NCI-H1436 treated with DMSO at 0.1 percent for 48 hours (cell line): ENCODE measurements at places on chromosomes 12 and 14.

DNA sequence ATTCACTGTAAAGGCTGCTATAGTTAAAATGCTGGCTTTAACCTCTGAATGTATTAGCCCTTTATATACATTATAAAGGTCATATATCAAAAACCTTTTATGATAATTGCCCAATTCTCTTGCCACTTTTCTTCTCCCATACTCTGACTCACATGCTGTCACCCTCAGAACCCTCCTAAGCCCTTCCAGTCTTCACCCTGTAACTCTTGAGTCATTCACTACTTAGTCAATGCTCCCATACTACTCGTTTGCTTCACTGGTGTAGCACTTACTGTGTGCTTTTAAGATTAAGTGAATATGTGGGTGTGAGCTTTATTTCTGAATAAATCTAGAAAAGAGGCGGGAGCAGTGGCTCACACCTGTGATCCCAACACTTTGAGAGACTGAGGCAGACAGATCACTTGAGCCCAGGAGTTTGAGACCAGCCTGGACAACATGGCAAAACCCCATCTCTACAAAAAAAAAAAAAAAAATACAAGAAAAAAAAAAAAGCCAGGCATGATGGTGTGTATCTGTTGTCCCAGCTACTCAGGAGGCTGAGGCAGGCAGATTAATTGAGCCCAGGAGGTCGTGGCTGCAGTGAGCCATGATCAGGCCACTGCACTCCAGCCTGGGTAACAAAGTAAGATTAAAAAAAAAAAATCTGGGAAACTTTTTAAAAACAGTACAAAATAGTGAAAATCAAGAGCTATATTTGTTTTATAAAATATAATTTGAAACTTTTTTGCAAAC lies 37.6 kb downstream of the SPATA7 start:
- no peak for DNase-seq

DNA sequence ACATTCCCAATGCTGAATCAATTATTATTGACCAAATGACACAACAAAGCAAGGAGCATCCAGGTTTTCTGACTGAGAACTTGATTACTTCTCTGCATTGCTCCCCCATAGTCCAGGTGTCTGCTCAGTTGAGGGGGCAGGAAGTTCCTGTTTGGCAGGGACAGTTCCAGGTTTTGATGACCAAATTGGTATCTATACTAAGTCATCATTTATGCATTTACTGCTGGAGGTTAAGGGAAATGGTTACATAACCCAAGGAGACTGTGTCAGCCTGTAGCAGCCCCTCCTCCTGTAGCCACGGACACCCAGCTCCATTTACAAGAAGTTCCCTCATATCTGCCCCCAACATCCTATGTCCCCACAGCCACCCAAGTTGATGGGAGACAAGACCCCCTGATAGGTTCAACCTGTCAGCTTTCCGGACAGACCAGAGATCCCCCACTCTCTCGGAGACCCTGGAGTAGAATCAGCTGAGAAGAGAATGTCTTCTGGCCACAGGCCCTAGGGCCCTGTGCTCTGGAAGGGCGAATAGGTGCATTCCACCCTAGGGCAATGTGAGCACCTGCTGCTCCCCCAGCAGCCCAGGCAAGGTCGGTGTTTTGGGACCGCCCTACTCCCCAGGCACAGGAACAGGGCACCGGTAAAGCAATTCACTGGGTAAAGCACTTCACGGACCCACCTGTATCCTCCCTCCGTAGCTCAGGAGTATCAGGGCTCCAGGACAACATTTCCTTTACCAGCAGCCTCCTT lies 23.6 kb downstream of the IRF2BPL start:
- no peak for DNase-seq

DNA sequence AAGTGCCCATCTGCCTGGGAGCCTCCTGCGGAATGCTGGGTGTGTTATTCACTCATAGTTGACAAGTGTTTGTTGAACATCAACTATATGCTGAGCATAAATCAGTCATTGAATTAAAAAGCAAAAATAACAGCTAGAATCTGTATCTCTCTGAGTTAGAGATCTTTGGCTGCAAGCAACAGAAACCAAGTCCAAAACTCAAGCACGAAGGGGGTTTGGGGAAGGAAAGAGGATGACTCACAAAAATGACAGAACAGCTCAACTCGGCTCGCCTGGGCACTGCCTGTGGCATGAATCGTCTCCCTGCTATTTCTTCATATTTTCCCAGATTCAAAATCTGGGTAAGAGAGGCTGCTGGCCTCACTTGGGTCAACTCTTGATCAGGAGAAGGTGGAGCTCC lies 72.6 kb upstream of the NCOR2 start:
- no peak for DNase-seq

- no peak for DNase-seq
These were observed 702 bp downstream of the FAM222A start for GRCh38 chr12:109714141-109714912.

DNA sequence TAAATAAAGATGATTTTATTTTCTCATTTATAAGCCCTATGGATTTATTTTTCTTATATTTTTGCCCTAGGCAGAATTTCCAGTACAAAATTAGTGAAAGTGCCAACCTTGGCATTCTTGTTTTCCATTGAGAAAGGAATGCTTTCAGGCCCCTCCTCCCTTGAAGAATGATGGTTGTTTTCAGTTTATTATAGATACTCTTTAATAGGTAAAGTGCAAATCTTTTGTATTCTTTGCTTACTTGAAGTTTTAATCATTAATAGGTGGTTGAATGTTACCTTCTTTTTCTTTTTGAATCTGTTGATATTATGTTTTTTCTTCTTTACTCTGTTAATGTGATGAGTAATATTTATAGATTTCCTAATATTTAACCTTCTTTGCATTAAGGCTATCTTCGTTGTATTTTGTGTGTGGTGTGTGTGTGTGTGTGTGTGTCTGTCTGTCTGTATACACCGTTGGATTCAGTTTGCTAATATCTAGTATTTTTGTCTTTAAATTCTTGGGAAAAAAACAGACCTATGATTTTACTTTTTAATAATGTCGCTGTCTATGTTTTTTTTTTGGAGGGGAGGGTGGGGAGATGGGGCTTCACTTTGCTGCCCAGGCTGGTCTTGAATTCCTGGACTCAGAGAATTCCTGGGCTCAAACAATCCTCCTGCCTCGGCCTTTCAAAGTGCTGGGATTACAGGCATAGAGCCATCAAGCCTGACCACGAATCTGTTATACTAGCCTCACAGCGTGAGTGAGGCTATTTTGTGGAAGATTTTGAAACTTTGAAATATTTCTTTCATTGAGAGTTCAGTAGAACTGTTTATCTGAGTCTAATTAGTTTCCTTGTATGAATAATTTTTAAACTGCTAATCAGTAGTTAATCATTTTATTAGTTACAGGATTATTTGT lies 13.5 kb downstream of the SRGAP1 start:
- DNase-seq, result no peak

DNA sequence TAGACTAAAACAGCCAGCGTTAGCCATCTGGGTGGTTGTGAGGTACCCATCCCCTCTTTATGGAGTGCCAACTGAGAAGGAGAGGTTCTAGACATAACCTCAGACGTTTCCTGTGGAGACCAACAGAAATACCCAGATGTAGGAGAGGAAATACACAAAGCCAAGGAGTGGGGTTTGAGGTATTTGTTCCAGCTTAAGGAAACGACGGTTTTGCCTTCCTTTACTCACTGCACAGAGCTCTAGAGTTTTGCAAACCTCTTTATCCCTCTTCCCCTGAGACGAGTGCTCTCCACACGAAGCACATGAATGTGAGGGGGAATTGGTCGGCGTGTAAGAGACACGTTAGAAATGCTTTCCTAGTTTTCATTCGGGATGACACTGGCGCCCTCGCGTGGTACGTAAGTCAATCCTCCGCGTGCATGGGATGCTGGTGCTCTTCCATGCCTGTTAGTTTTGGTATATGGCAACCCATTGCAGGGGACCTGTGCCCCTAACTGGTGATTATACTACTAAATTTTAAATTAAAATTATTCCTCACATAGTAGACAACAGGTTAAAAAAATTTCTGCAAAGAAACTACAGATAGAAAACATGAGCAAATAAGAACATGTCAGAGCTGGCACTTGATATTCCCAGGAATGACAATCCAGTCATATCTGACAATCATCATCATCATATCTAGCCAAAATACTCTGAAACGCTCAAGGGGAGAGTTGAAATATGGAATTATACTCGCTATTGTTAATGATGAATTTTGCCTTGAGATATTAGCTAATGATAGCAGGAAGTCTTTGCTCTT lies 121.7 kb downstream of the PPM1H start:
- no peak for DNase-seq

DNA sequence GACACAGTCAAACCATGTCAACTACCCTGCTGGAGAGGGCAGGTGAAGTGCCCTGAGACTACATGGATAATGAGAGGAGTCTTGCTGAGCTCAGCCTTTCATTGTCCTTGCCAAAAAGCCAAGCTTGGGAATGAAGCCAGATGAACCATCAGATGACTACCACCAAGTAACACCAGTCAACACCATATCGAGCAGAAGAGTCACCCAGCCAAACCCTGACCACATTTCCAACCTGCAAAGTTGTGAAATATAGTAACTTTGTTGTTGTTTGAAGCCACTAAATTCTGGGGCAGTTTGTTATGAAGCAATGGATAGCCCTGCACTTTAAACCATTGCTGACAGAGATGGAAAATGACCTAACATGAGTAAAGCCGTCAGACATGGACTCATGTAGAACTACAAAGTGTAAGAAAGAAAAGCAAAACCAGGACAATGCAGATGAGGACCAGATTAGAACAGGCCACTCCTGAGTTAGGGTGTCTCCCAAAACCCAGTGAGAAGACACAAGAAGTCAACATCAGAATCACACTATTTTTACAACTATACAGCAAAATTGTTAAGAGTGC lies 12.5 kb upstream of the CRADD start:
- no peak for DNase-seq

DNA sequence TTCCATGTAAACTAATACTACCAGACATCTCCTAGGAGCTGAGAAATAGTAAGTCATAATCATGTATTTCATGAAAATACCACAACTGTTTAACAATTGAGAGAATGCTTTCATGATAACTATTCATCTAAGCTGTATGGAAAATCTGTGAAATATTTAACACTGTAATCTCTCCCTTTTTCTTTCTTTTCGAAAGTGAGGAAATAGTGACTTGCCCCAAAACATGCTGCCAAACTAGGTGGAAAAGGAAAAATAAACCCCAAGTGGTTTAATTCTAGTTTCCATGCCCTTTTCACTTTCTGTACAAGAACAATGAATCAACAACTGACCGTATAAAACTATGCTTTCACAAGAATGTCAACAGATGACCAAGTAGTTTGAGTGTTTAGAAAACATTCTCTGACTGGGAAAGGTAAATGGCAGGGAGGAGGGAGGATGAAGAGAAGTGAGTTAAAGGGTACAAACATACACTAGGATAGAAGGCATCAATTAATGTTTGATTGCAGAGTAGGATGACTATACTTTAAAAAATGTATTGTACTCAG lies 147.5 kb upstream of the AVPR1A start:
- no peak for DNase-seq

- DNase-seq, result no peak
These were observed 25.3 kb downstream of the TTC8 start for GRCh38 chr14:88849716-88850115.

GRCh38 chr12:72277415-72277814 lies 5.2 kb downstream of the TRHDE start:
- DNase-seq, result no peak

DNA sequence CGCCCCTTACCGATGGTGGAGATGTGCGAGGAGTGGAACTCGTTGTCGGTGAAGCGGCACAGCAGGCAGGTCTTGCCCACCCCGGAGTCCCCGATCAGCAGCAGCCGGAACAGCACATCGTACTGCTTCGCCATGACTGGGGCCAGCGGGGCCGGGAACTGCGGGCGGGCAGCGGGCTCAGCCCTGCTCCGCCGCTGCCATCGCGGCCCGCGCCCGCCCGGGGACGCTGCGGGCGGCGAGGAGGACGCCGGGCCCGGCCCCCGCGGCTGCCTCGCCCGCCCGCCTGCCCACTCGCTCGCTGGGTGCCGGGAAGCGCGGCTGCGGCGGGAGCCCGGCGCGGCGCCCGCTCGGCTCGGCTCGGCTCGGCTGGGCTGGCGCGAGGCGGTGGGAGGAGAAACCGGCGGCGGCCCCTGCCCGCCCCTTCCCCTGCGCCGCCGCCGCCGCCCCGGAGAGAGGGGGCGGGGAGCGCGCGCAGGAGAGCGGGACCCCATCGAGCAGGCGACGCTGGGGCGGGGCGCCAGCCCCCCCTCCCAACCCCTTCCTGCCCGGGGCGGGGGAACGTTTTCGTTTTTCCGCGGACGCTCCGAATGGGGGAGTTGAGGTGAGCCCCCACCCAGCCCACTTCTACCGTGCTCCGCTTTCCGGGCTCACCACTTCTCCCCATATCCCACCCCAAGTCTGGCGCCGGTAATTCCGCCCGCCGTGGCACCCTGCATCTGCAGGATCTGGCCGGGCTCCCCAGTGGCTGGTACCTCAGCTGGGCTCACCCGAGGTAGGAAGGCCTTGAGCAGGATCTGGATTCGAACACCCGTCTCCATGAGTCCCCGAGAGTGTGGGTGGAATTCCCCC lies at the start of gene RAB15:
TSS of gene RAB15 (minus strand) at position 394 of the 849 bp plus-strand sequence. CDS start at position 134, 260 bp downstream.
- DNase-seq, result no peak

- DNase-seq, result no peak
These were observed 6.5 kb downstream of the HIP1R start for GRCh38 chr12:122841544-122842321.

DNA sequence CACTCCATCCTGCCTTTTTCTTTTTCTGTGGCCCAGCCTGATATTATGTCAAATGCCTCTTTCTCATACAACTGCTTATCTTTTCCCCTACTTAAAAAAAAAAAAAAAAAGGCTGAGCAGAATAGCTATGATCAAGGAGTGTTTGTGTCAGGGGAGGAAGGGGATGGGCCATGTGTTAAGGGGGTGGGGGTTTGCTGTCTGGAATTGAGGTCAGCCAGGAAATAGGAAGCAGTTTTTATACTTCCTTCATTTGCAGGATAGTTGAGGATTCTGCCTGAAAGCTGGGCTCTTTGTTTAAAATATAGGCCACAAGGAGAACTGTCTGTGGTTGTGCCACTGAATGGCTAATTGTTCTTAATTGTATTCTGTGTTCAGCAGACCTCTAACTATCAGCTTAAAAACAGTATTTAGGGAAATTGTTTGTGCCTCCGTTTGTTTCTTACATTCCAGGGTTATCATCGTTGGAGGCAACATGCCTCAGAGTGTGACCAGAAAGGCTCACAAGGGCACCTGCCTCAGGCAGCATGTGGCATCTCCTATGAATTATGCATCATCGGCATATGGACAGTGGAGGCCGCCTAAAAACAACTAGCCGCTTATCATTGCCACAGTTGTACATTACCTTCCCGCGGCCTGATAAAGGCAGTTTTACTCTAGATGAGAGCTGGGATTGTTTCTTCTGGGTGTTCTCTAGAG lies 96.0 kb downstream of the SRGAP1 start:
- no peak for DNase-seq
